ENCODE measurements at places on chromosomes 6 and 20.
A peak's percentile ranks its signal among the peaks of the same experiment; 100 is the strongest.

GRCh38 chr6:162862462-162862861 lies 134.7 kb downstream of the PACRG start:
- no peak for DNase-seq

GRCh38 chr6:41157323-41157722 lies 3.2 kb upstream of the TREML1 start:
- no peak for DNase-seq

DNA sequence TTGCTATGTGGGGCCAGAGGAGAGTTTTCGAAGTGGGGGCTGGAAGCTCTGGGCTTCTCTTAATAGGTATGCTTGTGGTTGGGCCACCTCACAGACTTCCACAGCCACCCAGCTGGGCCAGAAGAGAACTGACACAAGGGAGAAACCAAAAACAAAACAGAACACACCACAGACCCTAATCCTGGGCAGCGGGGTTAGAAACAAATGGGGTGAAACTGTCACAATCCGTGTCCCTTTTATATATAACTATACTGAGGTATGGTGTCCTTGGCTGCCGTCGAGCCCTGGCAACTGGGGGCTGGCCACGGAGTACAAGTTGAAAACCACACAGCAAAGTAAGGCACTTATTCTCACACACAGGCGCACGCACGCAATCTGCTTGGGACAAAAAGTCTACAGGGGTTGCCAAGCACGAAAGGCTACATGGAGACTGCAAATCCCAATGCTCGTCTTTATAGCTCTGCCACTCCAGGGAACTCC lies 78.3 kb downstream of the TRAM2 start:
- DNase-seq: no peak

- DNase-seq: no peak
Observed at GRCh38 chr20:20442466-20442865, 74.6 kb downstream of the INSM1 start.

GRCh38 chr6:79627422-79627821 lies 3.7 kb upstream of the SH3BGRL2 start:
- no peak for DNase-seq

GRCh38 chr6:33627876-33628275 lies 6.8 kb downstream of the ITPR3 start:
- no peak for DNase-seq

GRCh38 chr20:5843054-5843592 lies 92.9 kb downstream of the SHLD1 start:
- no peak for DNase-seq

- no peak for DNase-seq
Observed at GRCh38 chr20:58010666-58011065, 217.8 kb downstream of the ANKRD60 start.

DNA sequence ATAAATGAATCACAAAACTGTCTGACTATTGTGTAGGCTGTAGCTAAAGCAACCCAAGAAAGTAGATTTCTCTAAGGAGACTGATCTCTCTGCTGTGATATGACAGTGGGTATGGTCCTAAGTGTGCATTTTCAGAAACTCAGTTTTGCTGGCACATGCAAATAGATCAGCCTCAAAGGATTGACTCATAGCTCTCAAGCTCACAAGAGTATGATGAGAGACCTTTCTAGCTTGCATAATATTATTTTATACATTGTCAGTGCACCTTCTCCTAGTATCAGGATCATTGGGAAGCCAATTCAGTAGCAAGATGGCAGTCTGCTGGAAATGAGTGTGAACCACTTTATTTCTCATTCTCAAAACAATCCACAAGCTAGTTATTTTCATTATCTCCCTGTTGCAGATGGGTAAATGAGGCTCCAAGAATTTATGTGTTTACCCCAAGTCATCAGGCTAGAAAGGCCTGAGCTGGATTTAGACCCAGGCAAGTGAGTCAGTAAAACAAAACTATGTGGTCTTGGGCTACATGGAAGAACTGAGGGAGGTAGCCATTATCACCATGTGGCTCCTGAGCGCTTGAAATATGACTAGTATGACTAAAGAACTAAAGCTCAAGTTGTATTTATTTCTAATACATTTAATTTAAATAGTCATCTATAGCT lies 27.9 kb upstream of the PLCB4 start:
- no peak for DNase-seq

DNA sequence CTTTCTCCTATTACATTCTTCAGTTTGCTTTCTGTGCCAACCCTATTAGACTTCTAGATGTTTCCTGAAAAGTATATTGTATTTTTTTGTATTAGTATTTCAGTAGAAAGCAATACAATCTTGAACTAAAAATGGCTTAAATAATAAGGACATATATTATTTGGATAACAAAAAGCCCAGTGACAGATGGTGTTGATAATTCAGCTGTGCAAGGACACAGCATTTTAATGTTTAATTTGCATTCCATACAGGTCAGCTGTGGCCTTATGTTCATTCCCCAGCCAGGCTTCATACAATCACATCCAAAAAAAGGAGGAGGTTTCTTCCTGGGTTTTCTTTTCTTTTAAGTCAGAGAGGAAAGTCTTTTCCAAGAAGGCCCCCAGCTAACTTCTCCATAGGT lies 236.9 kb downstream of the CD109 start:
- DNase-seq: no peak

- peak; percentile 11 for DNase-seq
Observed at GRCh38 chr20:34190679-34191090, 50.5 kb upstream of the ASIP start.

DNA sequence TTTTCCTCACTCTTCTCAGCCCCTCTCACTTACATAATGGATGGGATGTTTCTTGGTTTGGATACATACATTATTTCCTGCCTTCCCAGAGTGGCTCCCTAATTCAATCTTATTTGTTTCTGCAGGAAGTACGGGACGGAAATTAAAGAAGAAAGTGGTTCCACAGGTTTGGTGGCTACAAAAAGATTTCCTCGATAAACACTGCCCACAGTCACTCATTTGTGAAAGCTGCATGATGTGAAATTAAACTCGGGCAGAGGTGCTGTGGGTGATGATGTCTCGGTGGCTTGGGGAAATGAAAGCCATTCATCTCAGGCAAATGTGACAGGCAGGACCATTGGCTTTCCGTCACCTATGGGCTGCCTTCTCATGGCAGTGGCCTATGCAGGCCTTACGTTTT lies 119.5 kb upstream of the KCNG1 start:
- no peak for DNase-seq

DNA sequence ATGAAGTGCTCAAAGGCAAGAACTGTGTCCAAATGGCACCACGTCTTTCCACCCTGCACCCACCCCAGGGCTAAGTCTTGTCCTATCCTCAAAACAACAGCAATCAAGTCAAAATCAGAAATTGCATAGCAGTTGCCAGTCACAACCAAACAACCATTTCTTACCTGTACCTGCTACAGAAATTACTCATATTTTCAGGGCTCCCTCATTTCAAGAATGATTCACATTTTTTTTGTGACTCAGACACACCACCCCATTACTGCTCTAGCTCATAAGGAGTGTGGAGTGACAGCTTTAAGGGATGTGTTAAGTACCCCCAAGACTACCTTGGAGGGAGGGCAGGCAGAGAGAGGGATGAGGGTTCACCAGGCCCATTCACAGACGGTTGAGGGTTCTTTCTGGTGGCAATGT lies 111.7 kb downstream of the TRERF1 start:
- DNase-seq: no peak

GRCh38 chr6:122014961-122015360 lies 384.5 kb upstream of the HSF2 start:
- no peak for DNase-seq

DNA sequence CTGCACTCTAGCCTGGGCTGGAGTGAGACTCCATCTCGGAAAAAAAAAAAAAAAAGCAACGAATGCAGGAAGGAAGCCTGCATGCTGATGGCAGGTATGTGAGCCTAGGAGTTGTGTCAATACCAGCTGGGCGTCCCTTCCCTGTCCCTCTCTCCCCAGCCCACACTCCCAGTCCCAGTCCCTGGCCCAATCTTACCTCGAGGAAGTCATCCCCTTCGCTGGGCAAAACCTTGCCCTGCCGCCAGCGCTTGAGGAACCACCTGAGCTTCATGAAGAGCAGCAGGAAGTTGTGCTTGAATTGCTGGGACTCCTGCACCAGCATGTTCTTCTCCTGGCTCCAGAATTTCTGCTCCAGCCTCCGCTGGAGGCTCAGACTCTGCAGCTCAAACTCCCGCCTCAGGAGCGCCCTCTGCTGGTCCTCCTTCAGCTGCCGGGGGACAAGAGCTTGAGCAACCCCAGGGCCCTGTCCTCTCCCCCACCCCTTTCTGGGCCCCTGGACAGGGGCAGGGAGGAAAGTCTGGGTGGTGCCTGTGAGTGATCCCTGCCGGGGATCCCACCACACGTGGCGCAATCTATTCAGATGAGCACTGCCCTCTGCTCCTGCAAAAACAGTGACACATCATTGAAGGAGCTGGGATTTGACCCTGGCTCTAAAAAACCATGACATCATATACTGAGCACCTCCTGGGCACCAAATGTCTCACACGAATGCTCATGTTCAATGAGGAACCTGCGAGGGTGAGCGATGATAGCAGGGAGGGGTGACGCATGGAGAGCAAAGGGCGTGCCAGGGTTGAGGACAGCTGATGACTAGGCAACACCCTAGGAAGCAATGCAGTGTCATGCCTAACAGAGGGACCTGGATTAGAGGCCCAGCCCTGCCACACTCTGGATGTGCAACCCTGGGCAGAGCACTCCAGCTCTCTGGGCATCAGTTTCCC lies 35.0 kb upstream of the DSN1 start:
- peak; percentile 47 for DNase-seq

DNA sequence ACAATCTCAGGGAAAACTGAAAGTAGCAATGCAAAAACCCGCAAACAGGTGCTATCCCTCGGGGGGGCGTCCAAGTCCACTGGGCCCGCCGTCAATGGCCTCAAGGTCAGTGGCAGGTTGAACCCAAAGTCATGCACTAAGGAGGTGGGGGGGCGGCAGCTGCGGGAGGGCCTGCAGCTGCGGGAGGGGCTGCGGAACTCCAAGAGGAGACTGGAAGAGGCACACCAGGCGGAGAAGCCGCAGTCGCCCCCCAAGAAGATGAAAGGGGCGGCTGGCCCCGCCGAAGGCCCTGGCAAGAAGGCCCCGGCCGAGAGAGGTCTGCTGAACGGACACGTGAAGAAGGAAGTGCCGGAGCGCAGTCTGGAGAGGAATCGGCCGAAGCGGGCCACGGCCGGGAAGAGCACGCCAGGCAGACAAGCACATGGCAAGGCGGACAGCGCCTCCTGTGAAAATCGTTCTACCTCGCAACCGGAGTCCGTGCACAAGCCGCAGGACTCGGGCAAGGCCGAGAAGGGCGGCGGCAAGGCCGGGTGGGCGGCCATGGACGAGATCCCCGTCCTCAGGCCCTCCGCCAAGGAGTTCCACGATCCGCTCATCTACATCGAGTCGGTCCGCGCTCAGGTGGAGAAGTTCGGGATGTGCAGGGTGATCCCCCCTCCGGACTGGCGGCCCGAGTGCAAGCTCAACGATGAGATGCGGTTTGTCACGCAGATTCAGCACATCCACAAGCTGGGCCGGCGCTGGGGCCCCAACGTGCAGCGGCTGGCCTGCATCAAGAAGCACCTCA lies 166.3 kb downstream of the DTNBP1 start:
- DNase-seq: no peak

GRCh38 chr20:37902504-37903313 lies at the start of gene VSTM2L:
TSS of gene VSTM2L (plus strand) at chr20:37903127. CDS start at chr20:37903351, 224 bp downstream.
- no peak for DNase-seq

DNA sequence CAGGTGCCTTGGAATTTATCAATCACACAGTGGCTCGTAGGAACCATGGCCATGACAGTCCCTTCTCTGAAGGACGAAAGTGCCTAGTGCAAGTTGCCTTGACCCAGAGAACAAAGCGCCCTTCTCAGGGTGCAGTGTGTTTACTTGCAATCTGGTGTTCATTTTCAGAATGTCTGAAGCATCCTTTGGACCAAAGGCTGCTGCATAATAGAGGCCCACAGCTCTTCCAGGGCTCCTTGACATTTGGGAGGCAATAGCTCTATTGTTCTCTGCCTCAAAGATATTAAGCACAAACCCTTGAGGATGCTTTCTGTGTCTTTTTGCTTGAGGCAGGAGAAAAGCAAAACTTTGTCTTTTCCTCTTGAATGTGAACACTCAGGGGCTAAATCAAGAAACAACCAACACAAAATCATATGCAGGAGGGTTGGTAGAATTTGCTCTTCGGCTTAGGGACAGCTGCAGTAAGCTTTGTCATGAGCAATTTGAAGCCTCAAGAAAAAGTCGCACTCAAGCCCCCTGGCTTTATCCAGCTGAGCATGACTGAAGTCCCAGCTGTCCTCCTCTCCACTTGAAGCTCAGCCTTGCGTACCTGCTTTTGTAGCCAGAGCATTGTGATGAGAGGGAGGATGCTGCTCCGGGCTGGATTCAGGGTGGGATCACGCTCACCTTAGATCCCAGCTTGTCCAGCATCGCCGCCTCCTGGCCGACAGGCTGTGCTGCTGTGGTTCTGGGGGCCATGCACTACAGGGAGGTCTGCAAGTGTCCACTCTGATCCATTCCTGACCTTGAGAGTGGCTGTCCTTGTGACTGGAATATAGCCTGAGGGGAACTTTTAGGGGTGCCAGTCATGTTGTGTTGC lies 495.4 kb downstream of the CDH26 start:
- DNase-seq: no peak

DNA sequence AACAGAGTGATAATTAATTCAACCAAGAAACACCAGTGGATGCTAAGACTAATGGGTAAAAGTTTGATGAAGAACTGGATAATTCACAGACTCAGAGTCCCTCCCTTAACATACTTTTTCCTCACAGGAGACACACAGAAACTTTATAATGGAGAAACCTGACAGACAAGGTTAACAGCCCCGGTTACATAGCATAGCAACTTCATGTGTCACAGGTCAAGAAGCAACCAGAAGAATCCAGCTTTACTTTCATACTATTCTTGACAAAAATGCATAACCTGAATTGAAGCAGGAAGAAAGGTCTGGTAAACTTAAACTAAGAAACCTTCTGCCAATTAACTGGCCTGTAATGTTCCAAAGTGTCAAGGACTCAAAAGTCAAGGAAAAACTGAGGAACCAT lies 375.9 kb downstream of the RNF144B start:
- no peak for DNase-seq

DNA sequence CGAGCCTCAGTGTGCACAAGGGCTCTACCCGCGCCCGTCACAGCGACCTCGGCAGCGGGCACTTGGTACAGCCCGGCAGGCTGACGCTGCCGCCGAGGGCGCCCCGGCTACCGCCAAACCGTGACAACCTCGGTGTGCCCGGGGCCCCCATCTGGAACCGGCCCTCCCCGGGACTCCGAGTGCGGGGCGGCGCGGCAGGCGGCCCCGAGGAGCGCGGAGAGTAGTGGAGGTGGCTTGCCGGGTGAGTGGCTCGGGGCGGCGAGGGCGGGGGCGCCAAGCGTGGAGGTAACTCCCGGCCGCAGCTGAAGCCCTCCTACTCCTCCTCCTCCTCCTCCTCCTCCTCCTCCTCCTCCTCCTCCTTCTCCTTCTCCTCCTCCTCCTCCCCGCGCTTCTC lies at the start of gene ISM1:
Gene ISM1, plus strand, starts transcription at position 371 of the 394 bp plus-strand sequence. CDS start 503 bp downstream, outside the sequence.
- DNase-seq: peak; percentile 70

- no peak for DNase-seq
Observed at GRCh38 chr6:166424431-166424830, 41.7 kb upstream of the MPC1 start.

- DNase-seq: no peak
Observed at GRCh38 chr6:56246881-56247653, at the start of gene COL21A1. TSS of gene COL21A1 (minus strand) at chr6:56247580. CDS start at chr6:56182618, 64,962 bp downstream.

- DNase-seq: no peak
Observed at GRCh38 chr20:59458645-59459044, 145.7 kb upstream of the PHACTR3 start.

GRCh38 chr20:58233881-58234528 lies 5.6 kb upstream of the ANKRD60 start:
- DNase-seq: peak; percentile 11
